Stimulated activated CD4-positive, alpha-beta T cell treated with anti-CD3 and anti-CD28 coated beads, Interleukin-1b, Interleukin-23, amount 100 ng/mL, for 1 hour (primary cell): ENCODE measurements at places on chromosomes 5 and 9.

DNA sequence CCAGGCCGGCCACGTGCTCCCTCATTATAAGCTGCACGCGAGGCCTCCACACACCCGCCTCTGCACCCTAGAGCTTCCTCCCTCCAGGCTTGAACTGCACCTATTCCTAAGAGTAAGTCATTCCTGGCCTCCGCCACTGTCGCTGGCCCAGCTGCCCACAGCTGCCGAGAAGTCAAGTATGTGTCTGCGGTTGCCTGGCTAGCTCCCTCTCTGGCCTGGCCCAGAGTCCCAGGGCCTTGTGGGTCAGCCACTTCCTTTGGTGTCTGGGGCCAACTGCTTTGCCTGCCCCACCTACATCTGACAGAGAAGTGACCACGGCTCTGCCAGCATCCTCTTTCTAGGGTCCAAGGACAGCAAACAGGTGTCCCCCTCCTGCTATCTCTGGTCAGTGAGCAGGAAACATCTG lies 18.3 kb downstream of the ABO start:
- no peak for DNase-seq

- DNase-seq, result no peak
Observed at GRCh38 chr5:115873392-115873791, 31.7 kb downstream of the AP3S1 start.

DNA sequence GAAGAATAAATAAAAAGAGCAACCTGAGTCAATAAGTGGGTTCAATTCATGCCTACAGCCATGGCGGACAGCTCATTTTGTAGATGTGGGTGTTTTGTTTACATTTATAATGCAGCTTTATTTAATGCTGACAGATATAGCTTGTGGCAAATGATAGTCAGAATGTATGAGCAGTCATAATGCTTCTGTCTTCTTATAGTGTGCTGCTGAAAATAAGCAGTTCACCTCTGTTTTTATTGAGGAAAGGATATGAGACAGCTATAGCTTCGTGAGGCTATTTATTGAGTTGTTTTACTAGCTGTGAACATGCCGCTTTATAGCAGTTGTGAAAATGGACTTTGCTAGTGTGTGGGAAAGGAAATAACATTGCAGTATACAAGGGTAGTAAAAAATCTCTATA lies 147.4 kb downstream of the PBX3 start:
- DNase-seq, result no peak

- DNase-seq, result no peak
Observed at GRCh38 chr9:121693388-121693670, 41.9 kb downstream of the DAB2IP start.

DNA sequence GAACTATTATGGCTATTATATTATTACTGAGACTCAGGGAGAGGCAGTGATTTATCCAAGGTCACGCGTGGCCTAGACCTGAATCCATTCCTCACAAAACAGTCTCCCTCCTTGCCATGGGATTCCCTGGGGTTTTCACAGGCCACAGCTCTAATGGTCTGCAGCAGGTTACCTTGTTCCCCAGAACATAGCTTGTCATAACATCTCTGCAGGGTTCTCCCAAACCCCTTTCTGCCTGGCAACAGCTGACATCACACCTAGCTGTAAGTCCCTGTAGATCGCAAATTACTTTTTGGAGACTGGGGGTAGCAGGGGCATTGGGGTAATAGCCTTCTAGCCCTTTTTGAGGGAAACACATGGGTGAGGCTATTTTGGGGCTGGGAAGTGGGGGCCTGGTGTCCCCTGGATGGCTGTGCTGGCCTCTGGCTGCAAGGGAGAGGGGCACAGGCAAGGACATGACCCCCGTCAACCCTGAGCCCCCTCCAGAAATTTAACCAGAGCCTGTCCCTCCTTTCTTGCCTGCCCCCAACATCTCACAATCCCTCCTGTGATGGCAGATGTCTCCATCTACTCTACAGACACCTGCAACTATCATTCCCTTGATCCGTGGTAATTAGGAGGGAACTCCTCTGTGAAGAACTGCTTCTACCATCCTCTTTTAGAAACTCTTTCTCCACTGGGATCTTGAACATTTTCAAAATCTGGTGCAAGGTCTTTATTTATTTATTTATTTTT lies 1.3 kb downstream of the CD74 start:
- DNase-seq, result peak; percentile 41

DNA sequence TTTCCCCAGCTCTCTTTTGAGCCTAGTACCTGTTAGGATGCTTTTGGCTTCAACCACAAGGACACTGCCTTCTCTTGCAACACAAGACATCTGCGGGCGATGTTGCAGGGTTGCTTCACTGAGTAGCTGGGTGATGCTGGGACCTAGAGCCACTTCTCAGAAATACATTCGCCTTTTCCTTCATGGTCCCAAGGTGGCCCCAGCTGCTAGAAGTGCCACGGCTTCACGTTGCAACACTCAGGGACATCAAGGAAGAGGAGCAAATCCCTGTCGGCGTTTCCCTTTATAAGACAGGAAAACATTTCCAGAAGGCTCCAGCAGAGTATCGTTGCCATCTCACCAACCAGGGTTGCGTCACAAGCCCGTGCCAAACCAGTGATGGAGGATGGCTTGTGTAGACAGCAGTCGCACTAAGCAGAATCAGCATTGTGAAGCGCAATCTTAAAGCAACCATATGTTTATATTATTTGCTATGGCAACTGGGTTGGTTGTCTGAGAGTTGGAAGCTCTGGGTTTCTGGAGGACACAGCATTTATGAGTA lies 62.7 kb downstream of the ANKRD33B start:
- no peak for DNase-seq

GRCh38 chr5:102532123-102532522 lies 33.3 kb upstream of the SLCO6A1 start:
- no peak for DNase-seq

DNA sequence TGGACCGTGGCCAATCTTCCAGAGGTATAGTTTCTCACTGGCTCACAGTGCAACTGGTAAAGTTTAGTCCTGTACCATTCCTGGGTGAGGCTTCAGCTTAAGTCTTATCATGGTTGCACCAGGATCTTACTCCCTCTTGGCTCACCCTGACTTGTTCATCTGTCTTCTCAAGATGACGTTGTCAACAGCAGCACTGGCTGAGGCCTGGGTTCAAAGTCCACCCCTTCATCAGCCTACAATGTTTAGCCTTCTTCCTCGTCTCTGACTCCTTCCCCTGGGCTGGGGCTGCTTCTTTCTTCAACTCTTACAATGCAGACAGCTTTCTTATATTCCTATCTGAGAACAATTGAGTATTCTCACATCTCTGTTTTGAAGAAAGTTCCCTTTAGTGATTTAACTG lies 311.1 kb upstream of the CLINT1 start:
- DNase-seq, result no peak
